ENCODE measurements at places on chromosomes 5 and 9. TPM values are rescaled to one million over a fixed set of nuclear protein-coding genes. Genes with fewer than 3 reads are reported as not detected.

DNA sequence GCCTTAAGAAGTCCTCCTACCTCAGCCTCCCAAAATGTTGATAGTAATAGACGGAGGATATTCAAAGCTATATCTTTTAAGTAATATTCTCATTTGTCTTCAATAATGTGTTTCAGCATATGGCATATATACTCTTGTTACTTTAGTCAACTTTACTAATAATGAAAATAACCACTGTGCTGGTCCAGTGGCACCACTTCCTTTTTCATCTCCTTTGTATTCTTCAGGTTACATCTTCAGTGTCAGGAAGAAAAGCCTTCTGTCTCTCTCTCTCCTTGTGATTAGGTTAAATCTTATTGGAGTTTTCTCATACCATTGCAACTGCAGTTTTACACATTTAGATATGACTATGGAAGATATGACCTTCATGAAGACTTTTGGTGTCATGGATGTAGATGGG lies 31.3 kb downstream of the PARP8 start:
- no peak overlapping the region for H3K4me3 ChIP-seq
- H3K36me3 ChIP-seq = no peaks in the 10 kb centered on the region
- peaks cover 2% of the 10 kb centered on the region for H3K4me1 ChIP-seq
- H3K27me3 ChIP-seq = no peaks in the 10 kb centered on the region

DNA sequence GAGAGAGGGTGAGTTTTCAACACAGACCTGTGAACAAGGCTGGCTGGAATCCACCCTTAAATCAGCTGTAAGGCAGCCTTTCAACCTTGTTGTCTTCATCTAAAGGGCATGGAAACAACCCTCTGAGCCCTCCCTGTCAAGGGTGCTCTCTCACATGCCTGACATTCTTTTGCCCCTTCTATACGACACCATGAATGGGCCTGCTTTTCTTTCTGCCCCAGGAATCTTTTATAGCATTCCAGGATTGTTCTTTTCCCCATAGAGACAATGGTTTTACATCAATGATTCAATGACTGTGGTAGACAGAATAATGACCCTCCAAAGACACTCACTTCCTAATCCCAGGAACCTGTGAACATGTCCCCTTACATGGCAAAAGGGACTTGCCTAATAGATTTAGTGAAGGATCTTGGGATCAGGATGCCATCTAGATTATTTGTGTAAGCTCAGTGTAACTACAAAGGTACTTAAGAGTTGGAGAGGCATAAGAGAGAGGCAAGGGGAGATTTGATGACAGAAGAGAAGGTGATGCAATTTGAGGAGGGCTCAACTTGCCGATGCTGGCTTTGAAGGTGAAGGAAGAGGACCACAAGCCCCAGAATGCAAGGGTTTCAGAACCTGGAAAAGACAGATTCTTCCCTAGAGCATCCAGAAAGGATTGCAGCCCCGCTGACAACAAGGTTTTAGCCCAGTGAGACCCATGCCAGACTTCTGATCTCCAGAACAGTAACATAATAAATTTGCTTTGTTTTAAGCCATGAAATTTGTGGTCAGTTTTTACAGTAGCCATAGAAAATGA lies 29.2 kb upstream of the HMHB1 start:
- H3K27me3 ChIP-seq = no peaks in the 10 kb centered on the region
- H3K4me3 ChIP-seq = no peak overlapping the region
- no peak for DNase-seq
- H3K4me1 ChIP-seq = peaks cover 4% of the 10 kb centered on the region
- H3K27ac ChIP-seq = no peak overlapping the region
- no peaks in the 10 kb centered on the region for H3K36me3 ChIP-seq

DNA sequence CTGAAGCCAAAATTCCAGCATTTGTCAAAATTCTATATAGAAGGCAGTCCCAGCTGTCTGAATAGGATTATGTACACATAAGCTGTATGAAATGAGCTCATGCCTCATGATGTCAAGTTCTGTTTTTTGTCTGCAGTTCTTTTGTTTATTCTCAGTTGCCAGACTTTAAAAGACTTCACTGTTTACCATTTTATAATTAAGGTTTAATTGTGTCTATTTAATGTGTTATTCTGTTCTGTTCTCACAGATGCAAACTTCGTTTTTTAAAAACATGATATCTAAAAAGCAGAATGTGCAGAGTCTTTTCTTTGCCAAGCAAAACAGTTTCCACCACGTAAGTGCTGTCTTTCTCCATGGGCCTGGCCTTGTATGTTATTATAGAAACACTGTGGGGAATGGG lies 31.1 kb downstream of the ERAP1 start:
- DNase-seq = no peak
- H3K4me3 ChIP-seq = no peak overlapping the region
- H3K36me3 ChIP-seq = peaks cover 22% of the 10 kb centered on the region
- H3K27me3 ChIP-seq = no peaks in the 10 kb centered on the region
- no peak overlapping the region for H3K27ac ChIP-seq

GRCh38 chr5:174235221-174236011 lies 189.9 kb downstream of the NSG2 start:
- no peak overlapping the region for H3K27ac ChIP-seq
- no peaks in the 10 kb centered on the region for H3K4me1 ChIP-seq
- no peak for DNase-seq
- H3K36me3 ChIP-seq = no peaks in the 10 kb centered on the region
- no peak overlapping the region for H3K4me3 ChIP-seq

DNA sequence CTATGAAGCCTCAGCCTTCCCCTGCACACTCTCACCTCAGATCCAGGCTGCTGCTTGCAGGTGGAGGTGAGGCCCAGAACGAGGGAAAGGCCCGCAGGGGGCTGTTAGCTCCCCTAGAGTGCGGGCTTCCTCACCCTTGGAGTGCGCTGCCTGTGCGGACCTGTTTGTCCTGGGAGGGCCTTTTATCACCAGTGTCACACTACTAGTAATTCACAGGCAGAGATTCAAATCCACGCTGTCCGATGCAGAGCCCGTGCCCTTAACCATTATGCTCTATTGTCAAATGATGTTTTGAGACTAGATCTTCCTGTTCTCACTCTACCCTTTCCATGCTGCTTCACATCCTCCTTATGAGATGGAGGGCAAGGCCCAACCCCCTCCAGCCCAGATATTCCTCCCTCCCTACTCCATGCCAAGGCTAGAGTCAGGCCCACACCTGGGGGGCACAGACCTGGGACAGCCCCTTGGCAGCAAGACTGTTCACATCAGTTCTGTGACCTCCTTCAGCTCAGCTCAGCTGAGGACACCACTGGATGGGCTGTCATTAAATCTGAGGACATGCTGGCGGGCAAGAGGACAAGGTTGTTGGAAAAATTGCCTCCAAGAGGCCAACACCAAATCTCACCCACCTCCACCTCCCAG lies 112.8 kb upstream of the SPOCK1 start:
- H3K27ac ChIP-seq = no peak overlapping the region
- no peak overlapping the region for H3K4me3 ChIP-seq
- no peak for DNase-seq
- H3K27me3 ChIP-seq = peaks cover 3% of the 10 kb centered on the region
- no peaks in the 10 kb centered on the region for H3K4me1 ChIP-seq

Gene CER1
- not detected for total RNA-seq

Gene MYOT
- total RNA-seq = not detected
